H1 (cell line): ENCODE measurements at places on chromosomes 2 and 18.
A peak's percentile ranks its signal among the peaks of the same experiment; 100 is the strongest.

- DNase-seq = no peak
Measured at GRCh38 chr2:234425639-234426603, 71.0 kb downstream of the ARL4C start.

- no peak for DNase-seq
Measured at GRCh38 chr2:98457045-98457696, 12.5 kb downstream of the INPP4A start.

DNA sequence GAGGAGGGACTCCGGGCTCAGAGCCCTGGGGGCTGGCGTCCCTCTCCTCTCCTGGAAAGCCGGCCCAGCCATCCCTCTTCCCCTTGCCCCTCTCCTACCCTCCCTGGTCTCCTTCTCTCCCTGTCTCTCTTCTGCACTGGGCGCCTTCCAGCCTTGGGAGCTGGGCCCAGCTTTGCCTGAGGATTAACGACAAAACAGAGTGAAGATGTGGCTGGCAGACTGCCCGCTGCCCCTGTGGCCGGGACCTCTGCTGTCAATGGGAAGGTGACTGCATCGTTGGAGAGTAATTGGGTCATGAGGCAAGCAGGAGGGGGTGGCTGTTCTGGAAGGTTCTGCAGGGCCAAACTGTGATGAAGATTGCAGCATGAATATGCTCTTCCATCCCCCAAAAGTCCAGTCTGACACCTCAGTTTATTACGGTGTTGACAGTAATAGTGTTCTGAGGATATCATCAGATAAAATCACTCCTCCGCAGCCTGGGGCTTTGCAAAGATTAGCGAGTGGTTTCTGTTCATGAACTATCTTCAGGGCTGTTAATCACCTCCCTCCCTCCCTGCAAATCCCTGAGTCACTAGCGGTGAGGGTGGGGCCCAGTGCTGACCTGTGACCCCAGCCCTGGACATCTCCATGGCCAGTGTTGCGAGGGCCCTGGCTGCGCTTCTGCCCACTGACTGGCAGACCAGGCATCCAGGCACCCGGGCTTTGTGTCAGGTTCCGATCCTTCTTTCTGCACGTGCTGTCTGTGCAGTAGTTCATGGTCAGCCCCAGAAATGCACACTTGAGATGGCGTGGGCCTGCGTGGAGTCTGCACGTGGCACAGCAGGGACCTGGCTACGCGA, 23.0 kb downstream of the RTP5 start:
- DNase-seq = no peak

GRCh38 chr2:161107265-161107664, 53.0 kb upstream of the TANK start:
- no peak for DNase-seq

- DNase-seq = no peak
Measured at GRCh38 chr2:97656129-97656755, 7.6 kb downstream of the ACTR1B start.

DNA sequence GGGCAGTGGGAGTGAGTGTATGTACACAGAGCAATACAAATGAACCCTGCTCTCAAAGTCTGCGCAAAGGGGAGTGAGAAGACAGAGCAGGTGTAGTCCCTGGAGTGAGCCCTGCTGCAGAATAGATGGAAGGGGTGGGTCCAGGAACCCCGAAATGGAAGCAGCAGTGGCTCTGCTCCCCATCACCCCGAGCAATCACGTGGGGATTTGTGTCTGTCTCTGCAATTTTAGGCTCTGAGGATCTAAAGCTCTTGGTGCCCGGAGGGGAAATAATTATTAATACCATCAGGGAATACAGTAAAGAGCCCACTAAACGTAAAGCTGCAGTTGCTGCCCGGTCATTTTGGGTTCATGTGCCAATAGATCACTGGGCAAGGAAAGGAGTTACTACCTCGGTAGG, 118.3 kb downstream of the LPIN1 start:
- DNase-seq = no peak

- no peak for DNase-seq
Measured at GRCh38 chr2:99868260-99868659, 274.1 kb downstream of the AFF3 start.

DNA sequence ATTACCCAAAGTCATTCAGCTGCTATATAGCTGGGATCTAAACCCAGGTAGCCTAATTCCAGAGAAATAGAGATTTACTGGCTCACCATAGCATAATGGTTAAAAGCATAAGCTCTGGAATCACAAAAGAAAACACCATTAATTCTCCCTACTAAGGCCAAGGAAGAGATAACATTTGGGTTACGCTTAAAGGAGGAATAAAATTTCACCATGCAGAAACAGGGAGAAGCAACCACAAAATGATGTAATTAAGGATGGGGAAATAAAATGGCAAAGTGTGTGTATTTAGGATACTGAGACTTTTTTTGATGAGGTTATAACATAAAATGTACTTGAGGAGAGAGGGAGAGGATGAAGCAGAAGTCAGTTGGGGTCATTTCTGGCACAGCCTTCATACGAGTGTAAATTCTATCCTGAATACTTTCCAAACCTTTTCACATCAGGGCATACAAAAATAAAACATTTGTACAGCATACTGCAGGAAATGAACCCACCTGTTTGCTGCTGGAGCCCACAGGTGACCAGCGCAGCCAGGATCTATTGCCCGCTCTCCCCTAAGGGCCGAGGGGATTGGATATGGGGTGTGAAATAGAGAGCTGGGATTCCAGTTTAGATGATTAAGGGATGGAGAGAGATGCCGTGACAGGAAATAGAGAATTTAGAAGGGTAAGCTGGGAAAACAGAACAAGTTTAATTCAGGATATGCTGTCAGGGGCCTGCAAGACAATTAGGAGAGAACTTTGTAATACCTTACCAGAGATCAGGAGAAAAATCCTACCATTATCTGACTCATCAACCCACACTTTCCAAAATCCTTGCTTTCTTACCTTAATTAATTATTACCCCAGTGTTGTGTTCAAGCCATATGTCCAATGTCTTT, 43.8 kb upstream of the SERTAD2 start:
- DNase-seq = no peak

DNA sequence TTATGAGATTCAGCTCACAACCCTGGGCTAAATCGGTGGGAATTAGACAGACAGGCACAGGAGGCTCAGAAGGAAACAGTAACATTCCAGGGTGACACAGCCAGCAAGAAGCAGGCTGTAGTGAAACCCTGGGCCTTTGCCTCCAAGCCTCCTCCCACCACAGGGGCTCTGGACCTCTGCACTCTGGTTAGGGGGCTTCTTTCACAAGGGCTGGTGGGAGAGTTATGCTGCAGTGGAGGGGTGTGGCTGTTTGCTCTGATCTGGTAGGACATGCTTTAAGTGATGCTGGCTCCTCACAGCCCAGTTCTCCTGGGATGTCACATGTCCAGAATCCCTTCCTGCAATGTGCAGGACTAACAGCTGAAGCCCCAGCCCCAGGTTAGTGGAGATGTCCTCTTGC, 109.9 kb downstream of the TGFA start:
- no peak for DNase-seq

- DNase-seq = no peak
Measured at GRCh38 chr2:192228685-192229084, 34.0 kb upstream of the TMEFF2 start.

DNA sequence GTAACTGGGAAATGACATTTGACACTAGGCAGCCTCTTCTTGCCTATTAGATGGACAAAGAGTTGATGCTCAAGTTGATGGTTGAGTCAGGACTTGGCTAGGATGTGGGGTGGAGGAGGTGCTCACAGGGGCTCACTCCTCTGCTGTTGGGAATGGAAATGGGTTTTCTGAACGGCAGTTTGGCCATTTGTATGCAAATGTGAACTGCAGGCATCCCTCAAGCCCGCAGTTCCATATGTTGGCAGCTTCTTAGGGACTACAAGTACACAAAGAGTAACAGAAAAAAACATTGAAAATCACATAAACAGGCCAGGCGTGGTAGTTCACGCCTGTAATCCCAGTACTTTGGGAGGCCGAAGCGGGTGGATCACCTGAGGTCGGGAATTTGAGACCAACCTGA, 80.8 kb downstream of the INPP5D start:
- peak; percentile 43 for DNase-seq

GRCh38 chr2:105910497-105911238, 166.0 kb downstream of the NCK2 start:
- DNase-seq = no peak

GRCh38 chr18:31102025-31102684, at the start of gene DSC2:
TSS of gene DSC2 (minus strand) at chr18:31102421. CDS start at chr18:31101971, 450 bp downstream.
- DNase-seq = no peak

GRCh38 chr2:152036611-152037469, 62.0 kb downstream of the CACNB4 start:
- DNase-seq = peak; percentile 41

DNA sequence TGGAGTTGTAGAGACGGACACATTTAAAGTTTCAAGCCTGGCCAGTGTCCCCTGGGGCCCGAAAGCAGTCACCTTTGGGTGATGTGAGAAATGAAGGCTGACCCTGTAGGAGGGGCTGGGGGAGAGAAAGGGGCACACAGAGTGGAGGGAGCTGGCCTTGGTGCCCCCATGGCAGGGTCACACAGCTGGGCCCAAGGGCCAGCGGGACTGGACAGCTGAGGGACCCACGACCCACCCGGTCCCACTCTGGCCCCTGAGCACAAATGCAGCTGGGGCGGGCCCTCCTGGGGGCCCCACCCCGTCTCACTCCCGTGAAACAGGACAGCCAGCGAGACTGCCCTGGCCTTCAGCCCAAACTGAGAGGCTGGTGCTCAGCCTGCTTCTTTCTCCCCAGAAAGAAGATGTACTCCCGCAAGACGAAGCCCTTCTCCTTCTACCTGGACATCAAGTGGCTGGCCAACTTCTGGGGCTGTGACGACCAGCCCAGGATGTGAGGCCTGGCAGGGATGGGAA, 6.1 kb downstream of the AGXT start:
- DNase-seq = no peak

- no peak for DNase-seq
Measured at GRCh38 chr2:226837334-226837733, 1.5 kb downstream of the RHBDD1 start.

DNA sequence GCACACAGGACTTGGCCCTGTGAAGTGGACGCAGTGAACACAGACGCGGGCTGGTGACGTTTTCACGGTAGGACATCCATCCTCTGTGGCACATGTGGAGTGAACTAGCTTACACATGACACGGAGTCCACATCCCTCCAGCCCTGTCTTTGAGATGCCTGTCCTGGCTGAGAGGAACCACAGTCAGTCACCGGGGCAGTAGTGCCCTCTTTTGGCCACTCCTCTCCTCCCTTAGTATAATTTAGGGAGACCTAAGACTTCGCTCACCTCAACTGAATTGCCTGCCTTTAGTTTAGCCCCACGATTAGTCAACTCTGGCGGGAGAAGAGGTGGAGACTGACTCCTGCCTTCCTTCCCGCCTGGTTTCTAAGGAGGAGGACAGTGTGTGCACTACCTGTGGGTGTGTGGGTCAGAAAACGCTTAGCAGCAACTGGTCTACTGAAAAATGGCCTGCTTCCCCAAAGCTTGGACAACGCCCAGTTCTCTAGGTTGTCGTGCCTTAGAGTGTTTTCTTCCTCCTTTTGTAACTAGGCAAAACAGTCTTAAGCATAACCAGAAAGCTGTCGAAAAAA, 70.6 kb downstream of the MBP start:
- no peak for DNase-seq

DNA sequence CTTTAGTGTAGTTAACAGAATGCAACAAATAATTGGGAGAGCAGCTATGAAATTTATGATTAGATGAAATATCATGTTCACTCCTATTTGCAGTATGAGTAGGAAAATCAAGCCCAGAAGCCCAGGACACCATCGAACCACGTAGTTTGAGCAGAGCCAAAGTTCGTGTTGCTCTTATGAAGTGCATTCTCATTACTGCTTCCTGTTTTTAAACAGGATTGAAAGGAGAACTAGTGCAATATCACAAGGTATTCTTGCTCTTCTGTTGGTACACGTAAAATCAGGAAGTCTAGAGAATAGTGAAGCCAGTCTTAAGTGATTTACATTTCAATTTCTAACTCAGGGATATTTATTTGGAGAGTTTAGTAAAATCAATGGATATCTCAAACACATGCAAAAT, 21.1 kb downstream of the ARHGAP15 start:
- no peak for DNase-seq

- DNase-seq = no peak
Measured at GRCh38 chr2:43444989-43445645, 150.7 kb downstream of the THADA start.

- no peak for DNase-seq
Measured at GRCh38 chr2:204655101-204655500, 109.8 kb downstream of the PARD3B start.

DNA sequence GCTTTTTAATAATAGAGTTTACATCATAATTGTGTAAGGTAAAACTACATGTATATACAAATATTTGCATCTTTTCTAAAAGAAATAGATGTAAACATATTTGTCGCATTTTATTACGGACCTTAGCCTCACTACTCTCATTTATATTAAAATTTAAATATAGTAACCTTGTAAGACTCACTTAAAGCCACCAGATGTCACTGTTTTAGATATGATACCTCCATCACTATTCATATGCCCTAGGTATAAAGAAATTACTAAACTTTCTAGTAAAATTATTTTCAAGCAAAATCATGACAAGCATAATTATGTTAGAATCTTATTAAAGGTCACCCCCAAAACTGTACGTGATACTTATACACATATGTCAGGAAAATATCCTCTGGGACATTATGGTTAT, 674.3 kb upstream of the REG3G start:
- DNase-seq = no peak

DNA sequence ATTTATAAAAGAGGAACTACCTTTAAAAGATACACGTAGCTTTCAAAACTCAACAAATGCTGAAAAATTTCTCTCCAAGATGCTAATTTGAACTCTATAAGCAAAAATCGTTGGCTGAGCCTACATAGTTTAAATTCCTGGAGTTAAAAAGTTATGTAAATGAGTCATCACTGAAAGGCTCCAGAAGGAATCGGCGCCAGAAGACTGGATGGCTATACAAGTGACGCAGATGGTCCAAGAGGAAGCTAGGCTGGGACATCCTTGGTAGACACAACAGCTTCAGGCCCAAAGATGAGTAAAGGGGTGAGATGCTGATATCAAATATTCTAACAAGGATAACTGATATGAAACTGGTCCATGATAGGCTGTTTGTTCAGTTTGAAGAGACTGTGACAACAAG, 22.8 kb upstream of the DNAH6 start:
- no peak for DNase-seq

- no peak for DNase-seq
Measured at GRCh38 chr18:73639788-73640187, 507.8 kb downstream of the FBXO15 start.

- no peak for DNase-seq
Measured at GRCh38 chr2:9709539-9710285, 78.9 kb upstream of the YWHAQ start.

DNA sequence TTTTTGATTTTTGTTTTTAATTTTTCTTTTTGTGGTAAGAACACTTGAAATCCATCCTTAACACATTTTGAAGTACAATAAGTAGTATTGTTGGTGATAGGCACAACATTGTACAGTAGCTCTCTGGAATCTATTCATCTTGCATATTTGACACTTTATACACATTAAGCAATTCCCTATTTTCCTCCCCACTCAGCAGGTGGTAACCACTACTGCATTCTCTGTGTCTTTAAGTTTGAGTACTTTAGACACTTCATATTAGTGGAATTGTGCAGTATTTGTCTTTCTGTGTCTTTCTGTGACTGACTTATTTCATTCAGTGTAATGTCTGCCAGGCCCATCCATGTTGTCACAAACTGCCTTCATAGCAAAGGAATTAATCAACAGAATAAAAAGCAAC, 471.7 kb upstream of the CDH20 start:
- no peak for DNase-seq
